ENCODE measurements at places on chromosomes 11 and 22.

DNA sequence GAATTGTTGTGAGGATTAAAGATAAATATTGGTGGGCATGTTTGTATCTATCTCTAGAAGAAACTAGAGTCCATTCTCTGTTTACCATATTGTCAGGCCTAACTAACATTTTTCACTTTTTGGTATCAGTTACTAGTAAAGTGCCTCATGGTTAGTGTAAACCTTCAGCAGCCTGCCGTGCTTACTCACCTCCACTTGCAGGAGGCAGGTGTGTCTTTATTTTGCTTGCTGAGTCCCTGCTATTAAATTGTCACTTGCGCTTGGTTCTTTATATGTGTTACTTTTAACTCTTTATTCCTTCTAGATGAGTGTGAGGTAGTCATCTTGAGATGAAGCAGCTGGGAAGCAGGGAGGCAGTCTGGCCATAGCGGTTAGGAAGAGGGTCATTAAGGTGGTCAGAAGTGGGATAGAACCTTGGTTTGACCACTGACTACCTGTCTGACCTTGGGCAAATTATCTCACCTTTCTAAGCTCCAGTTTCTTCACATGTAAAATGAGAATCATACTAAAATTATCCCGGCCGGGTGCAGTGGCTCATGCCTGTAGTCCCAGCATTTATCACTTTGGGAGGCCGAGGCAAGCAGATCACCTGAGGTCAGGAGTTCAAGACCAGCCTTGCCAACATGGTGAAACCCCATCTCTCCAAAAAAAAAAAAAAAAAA, 21.2 kb downstream of the PPP6R3 start:
- no peak for DNase-seq

GRCh38 chr11:73399159-73399590, 23.0 kb downstream of the RELT start:
- DNase-seq, result no peak

DNA sequence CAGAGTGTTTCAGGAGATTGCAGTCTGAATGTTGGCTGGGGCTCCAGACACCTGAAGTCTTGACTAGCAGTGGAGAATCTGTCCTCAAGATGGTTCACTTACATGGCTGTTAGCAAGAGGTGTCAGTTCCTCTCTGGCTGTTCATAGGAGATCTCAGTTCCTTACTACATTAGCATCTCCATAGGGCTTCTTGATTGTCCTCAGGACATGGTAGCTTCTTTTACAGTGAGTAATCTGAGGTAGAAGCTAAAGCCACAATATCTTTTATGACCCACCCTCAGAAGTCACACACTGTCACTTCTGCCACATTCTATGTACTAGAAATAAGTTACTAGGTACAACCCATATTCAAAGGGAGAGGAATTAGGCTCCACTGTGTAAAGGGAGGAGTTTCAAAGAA, 10.5 kb upstream of the PATL1 start:
- no peak for DNase-seq

- no peak for DNase-seq
Measured at GRCh38 chr22:22817468-22818201, 70.0 kb upstream of the IGLL5 start.

Data from ELF-1 (cell line).